Activated CD8-positive, alpha-beta memory T cell treated with anti-CD3 and anti-CD28 coated beads for 1 hour (primary cell): ENCODE measurements at places on chromosomes 4 and X.

DNA sequence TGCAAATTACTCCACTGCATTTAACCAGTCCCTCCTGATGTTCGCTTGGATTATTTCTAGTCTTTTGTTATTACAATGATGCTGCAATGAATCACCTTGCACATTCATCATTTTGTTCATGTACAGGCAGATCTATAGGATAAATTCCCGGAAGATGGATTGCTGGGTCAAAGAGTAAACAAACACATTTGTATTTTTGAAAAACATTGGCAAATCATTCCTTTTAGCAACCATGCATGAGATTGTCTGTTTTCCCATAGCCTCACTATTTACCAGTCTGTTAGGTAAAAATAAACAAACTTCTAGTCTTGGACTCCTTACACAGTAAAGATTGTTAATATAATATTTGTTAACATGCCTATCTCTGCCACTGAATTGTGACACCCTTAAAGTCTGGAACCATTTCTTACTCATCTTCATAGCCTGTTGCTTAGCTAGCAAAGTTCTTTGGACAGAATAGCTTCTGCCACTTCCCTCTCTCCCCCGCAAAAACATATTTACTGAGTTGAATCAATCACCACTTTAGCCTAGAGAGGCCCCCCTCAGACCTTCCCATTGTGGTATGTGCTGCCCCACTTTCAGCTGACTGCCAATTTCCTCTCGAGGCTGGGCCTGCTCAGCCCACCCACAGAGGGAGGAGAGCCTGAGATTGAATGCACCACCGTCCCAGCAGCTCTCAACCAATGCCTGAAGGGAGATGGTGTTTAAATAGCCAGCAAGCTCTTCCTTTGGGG, 108.4 kb upstream of the ATXN3L start:
- no peak for DNase-seq

- DNase-seq = no peak
Measured at GRCh38 chr4:142402900-142403299, 443.2 kb downstream of the INPP4B start.

DNA sequence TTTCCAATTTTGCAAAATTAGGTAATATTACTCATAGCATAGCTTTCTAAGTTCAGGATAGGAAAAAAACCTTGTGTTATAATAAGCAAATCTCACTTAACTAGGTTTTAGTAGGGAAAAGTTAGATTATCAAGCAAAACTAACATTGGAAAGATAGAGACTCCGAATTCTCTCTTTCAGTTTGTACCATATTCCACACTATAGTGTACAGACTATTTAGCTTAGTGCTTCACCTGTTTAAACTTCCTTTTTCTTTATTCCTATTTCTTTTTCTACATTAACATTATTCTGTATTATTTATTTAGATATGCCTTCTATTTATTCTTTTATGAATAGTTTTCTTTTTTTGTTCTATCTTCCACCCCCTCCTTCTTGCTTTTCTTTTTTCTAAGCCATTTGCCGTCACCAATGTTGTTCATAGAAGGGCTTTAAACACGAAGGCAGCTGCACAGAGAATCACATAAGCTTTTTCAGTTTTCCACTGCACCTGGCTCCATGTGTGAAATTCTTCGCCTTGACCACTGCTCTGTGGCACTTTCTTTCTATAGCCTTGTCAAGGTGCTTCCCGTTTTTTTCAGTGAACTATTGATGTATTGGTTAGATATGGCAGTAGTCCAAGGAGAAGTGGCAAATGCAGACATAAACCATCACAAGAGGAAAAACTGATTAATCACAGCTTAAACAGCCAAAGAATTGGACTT, 8.5 kb downstream of the PCDH10 start:
- no peak for DNase-seq

DNA sequence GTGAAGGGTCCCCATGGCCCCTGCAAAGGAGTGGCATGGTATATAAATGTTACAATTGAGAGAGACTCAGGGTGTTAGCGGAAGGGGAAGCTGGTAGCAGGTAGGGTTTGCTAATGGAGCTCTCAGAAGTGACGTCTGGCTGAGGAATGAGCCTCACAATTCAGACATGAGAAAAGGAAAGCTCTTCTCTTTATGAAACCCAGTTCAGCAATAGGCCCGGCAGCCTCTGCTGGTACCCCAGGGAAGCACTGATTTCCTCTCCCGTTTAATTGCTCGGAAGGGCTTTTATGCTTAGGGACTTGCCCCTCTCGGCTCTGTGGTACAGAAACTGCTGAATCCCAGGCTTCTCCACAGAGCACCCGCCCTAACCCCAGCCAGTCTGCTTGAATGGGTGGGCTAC, 19.4 kb upstream of the AFAP1 start:
- DNase-seq = no peak

- DNase-seq = no peak
Measured at GRCh38 chr4:7015383-7016035, 27.7 kb upstream of the TADA2B start.

GRCh38 chr4:24611575-24611974, 27.2 kb upstream of the DHX15 start:
- no peak for DNase-seq

DNA sequence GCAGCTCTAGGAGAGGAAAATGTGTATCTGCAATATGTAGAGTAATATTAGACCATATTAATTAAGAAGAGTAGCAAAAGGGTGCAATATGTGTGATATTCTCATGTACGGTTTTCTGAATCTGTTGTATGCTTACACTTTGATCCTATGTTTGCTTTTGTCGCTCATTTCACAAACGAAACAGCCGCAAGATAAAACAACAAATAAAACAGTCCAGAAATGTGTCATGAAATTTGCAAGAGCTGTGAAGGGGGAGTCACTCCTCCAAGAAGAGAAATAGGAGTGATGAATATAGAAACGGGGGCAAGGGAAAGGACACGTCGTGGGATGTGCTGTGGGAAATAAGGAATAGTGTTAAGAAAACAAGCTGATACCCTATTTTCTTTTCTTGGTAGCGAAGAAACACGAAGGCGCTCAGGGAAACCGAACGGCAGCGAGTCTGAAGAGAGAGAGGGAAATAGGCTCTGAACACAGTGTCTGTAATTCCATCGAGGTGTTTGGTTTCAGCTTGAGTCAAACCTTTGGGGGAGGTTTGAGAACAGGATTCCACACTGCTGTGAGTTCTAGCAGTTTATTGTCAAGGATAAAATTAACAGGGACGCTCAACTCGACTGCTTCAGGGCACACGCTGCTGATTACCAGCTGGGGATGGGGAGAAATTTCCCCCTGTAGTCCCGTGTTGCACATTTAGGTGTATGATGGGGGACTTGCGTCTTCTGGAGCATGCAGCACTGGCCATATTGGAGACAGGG, 595.6 kb upstream of the TENM3 start:
- DNase-seq = no peak
